ENCODE measurements at places on chromosomes 4 and X. TPM values are rescaled to one million over a fixed set of nuclear protein-coding genes. Genes with fewer than 3 reads are reported as not detected.

GRCh38 chr4:54731552-54731951 lies 73.8 kb downstream of the KIT start:
- no peak for DNase-seq

DNA sequence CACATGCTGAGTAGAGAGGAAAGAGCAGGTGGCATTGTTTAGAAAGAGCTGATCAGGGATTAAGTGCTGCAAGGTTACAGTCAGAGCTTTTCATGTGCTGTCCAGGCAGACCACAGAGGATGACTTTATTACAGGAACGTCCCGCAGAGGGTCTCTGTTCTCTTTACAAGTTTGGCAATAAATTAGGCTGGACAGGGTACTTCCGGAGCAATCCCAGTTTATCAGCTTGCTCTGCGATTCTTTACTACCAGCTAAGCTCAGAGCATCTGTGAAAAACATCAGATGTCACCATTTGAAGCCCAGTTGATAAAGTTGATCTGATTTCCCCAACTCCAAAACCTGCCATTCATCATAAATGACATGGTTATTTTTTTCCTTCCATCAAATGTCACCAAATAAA lies 633.1 kb downstream of the NLGN4X start:
- no peak for DNase-seq

- DNase-seq, result no peak
Observed at GRCh38 chr4:128323401-128323800, 35.8 kb upstream of the PGRMC2 start.

DNA sequence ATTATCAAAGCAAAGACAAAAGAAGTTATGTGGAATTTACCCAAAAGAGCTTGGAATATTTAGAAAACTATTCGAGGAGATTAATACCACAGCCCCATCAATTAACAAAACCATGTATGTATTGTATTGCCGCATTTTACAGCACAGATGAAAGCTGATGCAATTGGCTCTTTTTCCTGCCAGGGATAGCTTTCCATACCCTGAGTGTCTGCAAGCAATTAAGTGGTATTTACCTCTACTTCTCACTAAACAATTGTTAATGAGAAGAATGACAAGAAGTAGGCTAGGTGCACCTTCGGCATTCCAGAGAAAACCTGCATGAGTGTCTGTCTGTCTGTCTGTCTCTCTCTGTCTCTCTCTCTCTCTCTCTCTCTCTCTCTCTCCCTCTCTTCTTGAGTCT lies 219.5 kb downstream of the PAPSS1 start:
- DNase-seq, result no peak

- no peak for DNase-seq
Observed at GRCh38 chrX:17738737-17739535, 1.6 kb downstream of the SCML1 start.

Gene RBM41
- 10.4 TPM for total RNA-seq

DNA sequence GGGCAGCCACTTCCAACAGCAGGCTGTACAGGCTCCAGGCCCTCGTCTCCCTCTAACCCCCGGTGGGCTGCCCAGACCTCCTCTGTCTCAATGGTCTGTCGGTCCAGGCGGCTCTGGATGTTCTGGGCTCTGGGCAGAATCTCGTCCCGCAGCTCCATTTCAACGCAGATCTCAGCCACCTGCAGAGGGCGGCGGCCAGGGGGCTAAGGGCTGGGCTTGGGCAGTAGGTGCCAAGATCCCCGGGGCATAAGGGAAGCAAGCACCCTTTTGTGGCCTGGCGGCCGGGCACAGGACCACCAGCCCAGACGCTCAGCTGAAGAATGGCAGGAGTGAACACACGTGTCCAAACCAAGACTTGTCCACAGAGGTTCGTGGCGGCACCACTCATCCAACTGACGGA lies 9.2 kb downstream of the AVPR2 start:
- no peak for DNase-seq

DNA sequence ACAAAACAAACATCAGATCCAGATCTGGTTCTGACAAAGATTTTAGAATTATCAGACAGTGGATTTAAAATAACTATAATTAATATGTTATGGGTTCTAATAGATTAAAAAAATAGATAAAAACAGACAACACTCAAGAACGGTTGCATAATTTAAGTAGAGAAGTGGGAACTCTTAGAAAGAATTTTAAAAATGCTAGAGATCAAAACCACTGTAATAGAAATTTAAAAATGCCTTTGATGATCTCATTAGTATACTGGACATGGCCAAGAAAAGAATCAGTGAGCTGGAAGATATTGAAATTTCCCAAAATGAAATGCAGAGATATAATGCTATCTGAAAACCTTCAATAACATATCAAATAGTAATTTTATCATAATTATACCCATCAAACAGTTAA lies 28.3 kb upstream of the DYNLT3 start:
- no peak for DNase-seq

Gene FAM47C
- not detected for total RNA-seq

DNA sequence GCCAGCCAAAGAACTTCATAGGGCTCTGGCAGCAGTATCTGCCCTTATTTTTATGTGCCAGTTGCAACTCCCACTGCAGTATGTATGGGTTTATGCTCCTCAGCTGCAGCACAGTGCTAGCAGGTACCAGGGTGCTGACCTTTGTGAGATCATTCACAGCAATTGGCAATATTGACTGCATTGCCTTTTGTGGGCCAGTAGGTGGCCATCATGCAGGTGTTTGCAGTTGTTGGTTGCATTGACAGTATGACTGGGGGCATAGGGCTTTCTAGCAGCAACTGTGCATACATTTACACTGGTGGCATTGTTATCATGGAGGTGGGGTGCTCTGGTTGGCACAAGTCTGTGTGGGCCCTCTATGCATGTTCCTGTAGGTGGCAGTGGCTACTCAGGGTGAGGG lies 42.5 kb downstream of the FAAH2 start:
- no peak for DNase-seq

Gene RXFP1
- total RNA-seq, result not detected

Gene LRPAP1
- total RNA-seq, result 44.9 TPM

DNA sequence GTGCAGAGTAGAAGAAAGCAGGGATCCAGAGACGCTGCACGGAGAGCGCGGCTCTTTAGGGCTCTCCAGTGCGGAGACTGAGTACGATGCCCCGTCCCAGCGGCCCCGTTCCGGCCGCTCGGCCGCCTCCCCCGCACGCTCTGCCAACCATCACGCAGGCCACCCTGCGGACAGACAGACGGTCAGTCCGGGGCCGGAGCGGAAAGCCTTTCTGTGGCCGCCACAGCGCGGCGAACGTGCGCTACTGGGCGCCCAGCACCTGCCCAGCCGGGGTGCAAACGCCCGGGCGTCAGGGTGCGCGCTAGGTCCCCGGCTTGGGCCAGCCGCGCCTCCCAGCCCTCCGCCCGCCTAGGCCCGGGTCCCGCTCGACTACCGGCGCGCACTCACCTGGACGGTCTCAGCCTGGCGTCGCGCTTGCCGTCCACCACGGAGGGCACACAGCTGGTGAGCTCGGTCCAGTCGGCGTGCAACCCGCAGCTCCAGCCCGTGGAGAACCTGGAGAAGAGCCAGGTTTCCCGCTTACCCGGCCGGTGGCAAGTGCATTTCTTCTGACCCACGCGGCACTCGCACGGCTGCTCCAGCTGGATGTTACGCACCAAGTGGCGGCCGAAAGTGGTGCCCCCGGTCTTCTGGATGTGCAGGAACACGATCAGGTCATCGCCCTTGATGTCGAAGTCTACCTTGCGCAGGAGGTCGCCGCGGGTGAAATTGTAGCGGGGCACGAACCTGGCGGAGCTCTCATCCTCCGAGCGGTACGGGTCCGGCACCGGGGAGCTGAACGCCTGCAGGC lies 1.8 kb downstream of the HS6ST2 start:
- DNase-seq, result no peak

Gene DCAF4L1
- total RNA-seq, result 0.27 TPM

Gene CCSER1
- total RNA-seq, result 0.23 TPM

Gene SSX2B
- not detected for total RNA-seq

GRCh38 chr4:131547506-131547981 lies 1601.5 kb upstream of the PCDH10 start:
- DNase-seq, result no peak

Gene NKX3-2
- total RNA-seq, result not detected

- DNase-seq, result no peak
Observed at GRCh38 chr4:53937327-53937726, 127.1 kb downstream of the CHIC2 start.

DNA sequence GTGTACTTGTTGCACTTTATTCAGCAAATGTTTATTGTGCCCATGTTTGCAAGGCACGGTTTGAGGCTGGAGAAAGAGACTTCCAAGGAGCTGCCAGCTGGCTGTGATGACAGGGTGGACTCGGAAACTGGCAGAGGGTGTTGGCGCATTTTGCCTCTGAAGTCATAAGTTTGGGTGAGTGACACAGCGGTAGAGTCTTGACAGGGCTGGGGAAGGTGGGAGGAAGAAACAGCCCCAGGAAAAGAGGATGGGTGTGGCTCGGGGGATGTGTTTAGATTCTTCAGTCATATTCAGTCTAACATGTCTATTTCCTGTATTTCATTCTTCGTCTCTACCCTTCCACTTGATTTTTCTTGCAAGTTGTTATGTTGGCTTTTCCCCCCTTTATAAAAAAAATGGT lies 77.0 kb upstream of the STOX2 start:
- DNase-seq, result no peak

GRCh38 chrX:19852014-19853005 lies 35.1 kb downstream of the SH3KBP1 start:
- DNase-seq, result no peak

GRCh38 chr4:142585411-142585810 lies 260.7 kb downstream of the INPP4B start:
- DNase-seq, result no peak

DNA sequence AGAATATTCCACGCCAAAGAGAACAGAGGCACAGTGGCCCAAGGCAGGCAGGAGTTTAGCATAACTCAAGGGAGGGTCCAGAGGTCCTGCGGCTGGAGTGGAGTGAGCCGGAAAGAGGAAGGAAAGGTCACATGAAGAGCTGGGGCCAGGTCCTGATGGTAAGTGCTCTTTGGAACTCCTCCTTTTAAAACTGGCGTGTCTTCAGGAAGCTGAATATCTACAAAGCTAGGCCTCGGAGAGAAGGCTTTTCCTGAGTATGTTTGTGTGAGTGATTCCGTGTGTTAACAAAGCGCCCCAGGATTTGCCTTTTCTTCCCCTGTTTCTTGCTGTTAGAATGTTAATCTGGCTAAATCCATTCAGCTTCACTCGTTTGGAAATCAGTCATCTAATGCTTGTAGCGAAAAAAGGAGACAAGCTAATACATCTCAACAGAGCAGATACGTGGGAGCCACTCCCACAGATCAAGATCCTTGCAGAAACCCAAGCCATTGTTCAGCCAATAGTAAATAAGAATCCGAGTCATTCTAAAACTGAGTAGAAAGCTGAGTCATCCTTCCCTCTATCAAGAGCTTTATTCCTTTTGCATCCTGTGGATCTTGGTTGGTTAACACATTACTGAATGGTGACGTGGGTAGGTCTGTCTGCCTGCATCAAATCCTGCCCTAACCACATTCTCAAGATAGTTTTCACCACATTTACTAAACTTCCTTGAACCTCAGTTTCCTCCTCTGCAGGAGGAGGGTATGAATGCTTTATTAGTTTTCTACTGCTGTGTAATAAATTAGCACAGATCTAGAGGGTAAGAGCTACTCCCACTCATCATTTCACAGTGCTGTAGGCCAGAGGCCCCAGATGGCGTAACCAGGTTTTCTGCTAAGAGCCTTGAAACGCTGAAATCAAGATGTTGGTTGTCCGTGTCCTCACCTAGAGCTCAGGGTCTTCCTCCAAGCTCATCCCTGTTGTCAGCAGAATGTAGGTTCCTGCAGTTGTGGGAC lies 43.2 kb upstream of the RBM47 start:
- no peak for DNase-seq

DNA sequence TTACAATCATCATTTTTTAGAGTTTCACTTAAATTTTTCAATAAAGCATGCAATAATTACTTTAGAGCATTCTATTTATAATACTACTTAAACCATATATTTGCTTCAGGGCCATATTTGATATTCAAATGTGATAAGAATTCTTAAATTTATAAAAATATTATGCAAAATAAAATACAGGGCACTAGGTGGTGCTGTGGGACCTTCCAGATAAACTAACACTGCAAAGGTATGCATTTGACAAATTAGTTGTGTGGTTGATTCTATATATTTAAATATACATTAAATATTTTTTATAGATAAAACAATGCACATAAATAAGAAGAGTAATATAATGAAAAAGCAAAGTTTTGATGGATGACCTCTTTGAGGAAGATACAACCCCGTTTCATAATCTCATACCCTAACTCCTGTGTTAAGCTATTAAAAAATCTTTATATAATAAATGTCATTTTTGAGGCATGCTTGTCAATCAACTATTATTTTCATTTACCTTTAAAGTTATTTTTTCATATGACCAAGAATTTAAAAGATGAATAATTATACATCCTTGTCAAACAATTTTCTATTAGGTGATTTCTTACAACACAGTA lies 128.4 kb downstream of the REELD1 start:
- peak; percentile 35 for DNase-seq

- DNase-seq, result no peak
Observed at GRCh38 chr4:98285676-98286075, 24.5 kb downstream of the RAP1GDS1 start.

Gene SERPINA7
- total RNA-seq, result not detected

DNA sequence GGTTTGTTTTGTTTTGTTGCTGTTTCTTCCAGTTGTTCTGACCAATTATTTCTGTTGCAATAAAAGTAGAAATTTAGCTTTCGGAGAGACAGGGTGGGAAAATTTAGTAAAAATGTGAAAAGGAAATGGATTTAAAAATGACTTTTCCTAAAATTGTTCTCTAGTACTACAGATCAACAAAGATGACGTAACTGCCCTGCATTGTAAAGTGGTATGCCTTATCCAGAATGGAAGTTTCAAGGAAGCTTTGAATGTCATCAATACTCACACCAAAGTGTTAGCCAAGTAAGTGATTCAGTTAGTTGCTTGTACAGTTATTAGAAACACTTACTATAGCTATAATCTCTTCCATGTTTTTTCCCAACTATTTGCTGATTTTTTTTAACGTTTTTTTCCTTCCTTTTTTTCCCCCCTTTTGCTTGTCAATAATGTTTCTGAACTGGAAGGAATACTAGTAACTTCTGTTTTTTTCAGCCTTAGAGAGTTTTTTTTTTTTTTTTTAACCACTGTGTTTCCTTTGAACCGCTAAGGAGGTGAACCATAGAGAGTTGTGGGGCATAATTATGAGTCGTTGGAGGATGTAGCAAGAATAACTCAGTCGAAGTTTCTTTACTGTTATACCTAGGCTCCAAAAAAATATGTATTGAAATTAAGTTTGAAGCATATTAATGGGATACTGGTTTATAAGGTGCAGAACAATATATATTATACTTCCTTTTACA lies 2.2 kb downstream of the SRP72 start:
- no peak for DNase-seq

Gene EFNB1
- total RNA-seq, result 2.0 TPM

Gene ZDHHC15
- not detected for total RNA-seq

- DNase-seq, result no peak
Observed at GRCh38 chr4:60729194-60729593, 470.9 kb upstream of the ADGRL3 start.

All from activated naive CD4-positive, alpha-beta T cell treated with anti-CD3 and anti-CD28 coated beads, Interleukin-2, amount 50 U/mL, for 72 hours (primary cell).